ENCODE measurements at places on chromosomes 7 and 10.

GRCh38 chr10:84966708-84967441, 638.5 kb downstream of the CCSER2 start:
- DNase-seq, result no peak

GRCh38 chr7:142120524-142120923, 9.0 kb downstream of the MGAM2 start:
- DNase-seq, result no peak

DNA sequence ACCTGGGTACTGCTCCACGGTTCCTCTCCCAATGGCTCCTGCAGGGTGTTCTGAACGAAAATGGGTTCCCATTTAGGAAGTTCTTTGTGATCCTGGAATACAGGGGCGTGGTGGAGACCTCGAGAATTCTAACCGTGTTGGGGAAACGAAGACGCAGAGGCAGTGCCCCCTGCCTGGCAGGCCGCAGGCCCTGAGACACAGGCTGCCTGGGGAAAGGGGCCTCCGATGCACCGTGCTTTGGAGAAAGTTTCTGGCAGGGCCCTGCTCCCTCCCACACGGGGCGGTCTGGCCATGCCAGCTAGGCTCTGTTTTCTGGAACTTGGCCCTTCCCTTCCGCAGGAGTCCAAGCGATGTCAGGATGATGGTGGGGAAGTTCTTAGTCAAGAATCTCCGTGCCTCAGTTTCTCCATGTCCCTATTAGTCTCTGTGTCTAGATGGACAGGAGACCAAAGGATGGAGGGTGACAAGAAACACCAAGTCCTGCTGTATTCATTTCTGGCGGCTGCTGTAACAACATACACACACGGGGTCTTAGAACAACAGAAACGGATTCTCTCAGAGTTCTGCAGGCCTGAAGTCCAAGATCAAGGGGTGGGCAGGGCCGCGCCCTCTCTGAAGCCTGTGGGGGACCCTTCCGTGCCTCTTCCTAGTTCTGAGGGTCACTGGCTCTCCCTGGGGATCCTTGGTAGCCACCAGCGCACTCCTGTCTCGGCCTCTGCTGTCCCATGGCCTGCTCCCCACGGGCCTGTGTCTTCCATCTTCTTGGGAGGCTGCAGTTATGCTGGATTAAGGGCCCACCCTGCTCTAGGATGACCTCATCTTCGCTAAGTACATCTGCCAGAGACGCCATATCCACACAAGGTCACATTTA, 27.7 kb downstream of the PRKAG2 start:
- DNase-seq, result no peak

GRCh38 chr10:6823770-6824169, 243.7 kb upstream of the PRKCQ start:
- no peak for DNase-seq

DNA sequence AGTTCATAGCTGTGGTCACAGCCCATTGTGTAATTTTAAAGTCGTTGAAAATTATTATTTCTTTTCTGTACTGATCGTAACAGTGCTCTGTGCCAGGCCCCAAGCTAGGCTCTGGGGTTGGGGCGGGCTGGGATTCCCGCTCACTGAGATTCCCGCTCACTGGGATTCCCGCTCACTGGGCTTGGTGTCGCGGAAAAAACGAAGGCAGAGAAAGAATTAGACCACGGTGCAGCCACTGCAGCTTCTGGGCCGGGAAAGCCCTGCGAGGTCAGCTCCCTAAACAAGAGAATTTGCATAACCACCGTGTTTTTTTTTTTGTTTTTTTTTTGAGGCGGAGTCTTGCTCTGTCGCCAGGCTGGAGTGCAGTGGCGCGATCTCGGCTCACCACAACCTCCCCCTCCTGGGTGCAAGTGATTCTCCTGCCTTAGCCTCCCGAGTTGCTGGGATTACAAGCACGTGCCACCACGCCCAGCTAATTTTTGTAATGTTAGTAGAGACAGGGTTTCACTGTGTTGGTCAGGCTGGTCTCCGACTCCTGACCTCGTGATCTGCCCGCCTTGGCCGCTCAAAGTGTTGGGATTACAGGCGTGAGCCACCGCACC, 31.2 kb downstream of the FOXK1 start:
- DNase-seq, result no peak

DNA sequence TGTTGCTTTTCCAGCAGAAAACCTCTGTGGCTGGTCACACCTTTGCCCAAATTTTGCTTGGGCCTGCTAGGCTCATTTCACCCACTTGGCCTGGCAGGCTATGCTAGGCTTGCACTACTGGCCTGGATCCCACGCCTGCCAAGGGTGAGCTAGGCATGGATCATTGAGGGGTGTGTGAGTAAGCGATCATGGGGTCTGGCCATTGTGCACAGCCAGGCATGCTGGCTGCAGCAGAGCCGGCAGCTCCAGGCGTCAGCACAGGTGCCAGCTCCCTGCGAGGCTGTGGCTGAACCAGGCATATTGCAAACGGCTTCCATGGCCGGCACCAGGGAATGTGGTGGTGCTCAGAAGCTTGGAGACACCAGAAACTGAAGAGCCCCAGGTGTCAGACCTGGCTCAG, 19.2 kb downstream of the CFAP70 start:
- no peak for DNase-seq

GRCh38 chr10:595473-595872, 94.0 kb downstream of the DIP2C start:
- DNase-seq, result no peak

DNA sequence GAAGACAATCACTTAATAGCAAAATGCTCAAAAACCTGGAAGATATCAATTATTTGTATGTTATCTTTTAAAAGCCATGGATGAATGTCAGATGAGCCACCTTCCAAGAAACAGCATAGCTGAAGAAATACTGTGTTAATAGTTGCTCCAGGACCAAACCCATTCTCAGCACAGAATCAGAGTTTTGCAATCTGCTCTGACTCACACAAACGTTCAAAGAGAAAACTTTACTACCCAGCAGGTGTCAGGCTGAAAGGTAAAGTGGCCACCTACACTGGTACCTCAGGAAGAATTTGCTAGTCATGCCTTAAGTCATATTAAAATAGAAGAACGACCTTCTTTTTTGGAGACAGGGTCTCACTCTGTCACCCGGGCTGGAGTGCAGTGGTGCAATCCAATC, 526.5 kb downstream of the PARD3 start:
- DNase-seq, result no peak

DNA sequence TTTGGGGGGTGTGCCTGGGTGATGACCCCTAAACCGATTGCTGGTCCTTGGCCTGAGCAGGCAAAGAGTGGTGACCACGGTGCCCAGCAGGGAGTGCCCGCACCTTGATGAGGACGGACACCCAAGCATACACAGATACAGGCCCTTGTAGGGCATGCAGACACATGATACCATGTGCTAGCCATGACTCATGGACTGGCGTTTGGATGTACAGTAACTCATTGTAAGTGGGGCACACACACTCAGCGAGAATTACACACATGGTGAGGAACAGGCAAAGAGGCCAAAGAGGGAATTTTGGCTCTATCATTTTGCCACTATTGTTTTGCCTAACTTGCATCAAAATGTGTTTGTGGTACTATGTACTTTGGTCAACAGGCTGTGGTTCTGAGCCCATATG, 24.1 kb downstream of the KAZALD1 start:
- no peak for DNase-seq

DNA sequence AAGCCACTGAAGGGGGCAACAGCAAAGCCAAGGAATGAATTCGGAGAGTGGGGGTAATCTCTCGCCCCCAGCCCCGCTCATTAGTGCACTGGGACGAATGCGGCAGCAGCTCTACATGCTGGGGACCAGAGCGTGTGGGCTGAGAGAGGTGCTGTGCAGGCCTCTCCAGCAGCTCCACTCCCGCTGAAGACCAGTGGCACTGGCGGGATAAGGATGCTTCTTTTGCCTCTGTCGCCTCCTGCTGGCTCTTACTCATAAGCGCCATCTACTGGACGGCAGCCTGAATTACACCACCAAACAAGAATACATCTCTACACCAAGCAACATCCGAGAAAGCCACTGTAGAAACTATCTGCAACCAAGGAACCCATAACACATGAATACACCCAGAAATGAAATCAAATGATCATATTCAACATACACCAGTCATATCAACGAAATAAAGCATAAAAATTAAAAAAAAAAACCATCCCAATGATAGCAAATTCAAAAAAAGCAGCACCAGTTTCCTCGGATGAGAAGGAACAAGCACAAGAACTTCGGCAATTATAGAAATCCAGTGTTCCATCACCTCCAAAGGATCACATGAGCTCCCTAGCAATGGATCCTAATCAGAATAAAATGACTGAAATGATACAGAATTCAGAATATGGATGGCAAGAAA, 79.0 kb upstream of the TMEM168 start:
- DNase-seq, result peak; percentile 69

GRCh38 chr10:63071145-63071544, 62.0 kb upstream of the NRBF2 start:
- no peak for DNase-seq

DNA sequence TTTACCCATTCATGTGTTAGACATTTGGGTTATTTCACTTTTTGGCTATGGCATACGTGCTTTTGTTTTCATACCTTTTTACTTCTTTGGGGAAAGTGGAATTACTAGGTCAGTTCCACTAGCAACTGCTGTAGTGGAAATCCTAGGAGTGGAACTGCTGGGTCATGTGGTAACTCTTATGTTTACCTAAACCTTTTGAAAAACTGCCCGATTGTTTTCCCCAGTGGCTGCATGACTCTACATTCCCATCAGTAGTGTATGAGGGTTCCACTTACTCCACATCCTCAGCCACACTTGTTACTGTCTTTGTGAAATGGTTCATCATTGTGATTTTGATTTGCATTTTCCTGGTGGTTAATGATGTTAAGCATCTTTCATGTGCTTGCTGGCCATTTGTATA, 82.3 kb downstream of the TAX1BP1 start:
- no peak for DNase-seq

DNA sequence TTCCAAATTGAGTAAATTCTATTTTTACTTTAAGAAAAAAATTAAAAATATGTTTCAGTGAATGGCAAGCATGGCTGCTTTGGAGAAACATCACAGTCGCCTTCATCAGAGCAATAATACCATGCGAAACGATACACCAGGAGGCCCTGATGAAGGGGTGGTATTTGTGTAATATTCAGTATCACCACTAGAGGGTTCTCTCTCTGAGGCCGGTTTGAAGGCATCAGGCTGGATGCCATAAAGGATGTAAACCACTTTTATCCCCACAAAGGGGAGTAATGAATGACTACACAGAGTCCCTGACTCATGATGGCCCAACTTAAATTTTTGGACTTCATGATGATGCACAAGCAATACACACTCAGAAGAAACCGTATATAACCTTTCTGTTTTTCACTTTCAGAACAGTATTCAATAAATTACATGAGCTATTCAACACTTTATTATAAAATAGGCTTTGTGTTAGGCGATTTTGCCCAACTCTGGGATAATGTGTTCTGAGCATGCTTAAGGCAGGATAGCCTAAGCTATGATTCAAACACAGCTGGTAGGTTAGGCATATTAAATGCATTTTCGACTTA, 95.5 kb downstream of the PPP1R17 start:
- DNase-seq, result peak; percentile 34

DNA sequence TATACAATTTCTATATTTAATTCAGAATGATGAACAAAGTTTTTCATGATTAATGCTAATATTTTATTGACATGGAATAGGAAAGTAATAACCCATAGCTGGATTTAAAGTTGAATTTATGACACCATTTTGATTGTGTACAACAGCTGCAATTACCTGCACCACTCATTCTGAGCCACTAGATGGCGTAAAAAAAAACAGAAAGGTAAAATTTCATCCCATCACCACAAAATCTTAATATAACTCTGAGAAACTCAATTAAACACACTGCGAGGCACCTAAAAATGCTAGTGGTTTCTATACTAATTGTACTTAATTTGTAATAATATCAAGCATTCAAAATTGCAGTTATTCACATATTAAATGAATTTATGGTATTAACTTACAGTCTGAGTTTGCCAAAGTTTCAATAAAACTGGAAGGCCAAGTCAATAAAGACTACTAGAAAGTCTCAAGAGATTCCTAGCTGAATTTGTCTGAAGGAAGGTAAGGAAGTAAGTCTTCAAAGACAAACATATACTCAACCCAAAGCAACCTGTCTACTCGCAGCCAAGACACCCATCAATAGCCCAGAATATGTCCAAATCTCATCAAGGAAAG, 182.5 kb downstream of the SKAP2 start:
- no peak for DNase-seq

- DNase-seq, result no peak
These were observed 112.9 kb upstream of the LYZL2 start for GRCh38 chr10:30742471-30742870.

DNA sequence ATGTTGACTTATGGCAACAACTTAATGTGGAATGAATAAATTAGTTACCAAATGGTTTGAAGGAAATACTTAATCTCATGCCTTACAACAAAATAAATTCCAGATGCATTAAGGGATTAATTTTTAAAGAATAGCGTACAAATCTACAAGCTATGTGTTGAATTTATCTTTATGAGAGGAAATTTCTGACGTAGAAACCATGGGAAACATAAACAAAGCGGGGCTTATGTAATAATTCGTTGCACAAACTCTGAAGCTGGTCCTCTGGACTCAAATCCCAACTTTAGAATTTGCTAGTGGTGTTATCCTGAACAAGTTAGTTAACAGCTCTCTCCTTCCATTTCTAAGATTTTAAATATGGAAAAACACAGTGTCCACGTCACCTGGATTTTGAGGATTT, 137.4 kb upstream of the CALCR start:
- no peak for DNase-seq

DNA sequence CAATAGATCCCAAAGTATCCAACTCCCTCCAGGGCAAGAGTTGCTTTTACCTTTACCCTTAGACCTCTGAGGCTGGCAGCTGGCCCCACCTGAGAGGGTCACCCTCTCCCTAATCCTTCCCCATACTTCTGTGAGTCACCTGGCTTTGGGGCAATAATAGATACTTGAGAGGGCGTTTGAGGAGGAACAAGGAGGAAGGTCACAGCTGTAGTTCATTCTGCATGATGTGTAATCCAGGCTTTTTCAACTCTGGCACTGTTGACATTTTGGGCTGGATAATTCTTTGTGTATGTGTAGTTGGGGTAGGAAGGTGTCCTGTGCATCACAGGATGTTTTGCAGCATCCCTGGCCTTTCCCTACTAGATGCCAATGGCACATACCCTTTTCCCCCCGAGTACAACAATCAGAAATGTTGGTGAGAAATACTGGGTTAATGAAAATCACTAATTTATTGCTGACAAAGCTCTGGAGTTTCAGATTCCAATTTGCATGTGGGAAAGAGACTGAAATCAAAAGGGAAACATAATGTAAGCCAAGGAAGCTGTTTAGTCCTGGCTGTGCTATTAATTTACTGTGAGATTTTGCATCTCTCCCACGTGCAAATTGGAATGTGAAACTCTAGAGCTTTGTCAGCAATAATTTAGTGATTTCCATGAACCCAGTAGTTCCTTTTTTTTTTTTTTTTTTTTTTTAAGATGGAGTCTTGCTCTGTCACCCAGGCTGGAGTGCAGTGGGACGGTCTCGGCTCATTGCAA, 3.6 kb downstream of the BLVRA start:
- no peak for DNase-seq

- DNase-seq, result no peak
These were observed 284.0 kb upstream of the RNF32 start for GRCh38 chr7:156356551-156356950.

- no peak for DNase-seq
These were observed 399.6 kb downstream of the DPP6 start for GRCh38 chr7:154451480-154452457.

GRCh38 chr10:4107285-4107851, 322.4 kb upstream of the KLF6 start:
- no peak for DNase-seq

GRCh38 chr7:30533886-30534285, 29.3 kb upstream of the GGCT start:
- no peak for DNase-seq

- no peak for DNase-seq
These were observed 20.8 kb downstream of the LAT2 start for GRCh38 chr7:74230446-74231231.

- no peak for DNase-seq
These were observed 136.8 kb downstream of the C10orf105 start for GRCh38 chr10:71582506-71583475.
